Activated naive CD4-positive, alpha-beta T cell treated with Interleukin-2 at 50 U/mL for 16 hours (primary cell): ENCODE measurements at places on chromosomes 16 and 17.

GRCh38 chr17:8068736-8069586 is 18.6 kb downstream of the ALOX12B start:
- no peak for DNase-seq

DNA sequence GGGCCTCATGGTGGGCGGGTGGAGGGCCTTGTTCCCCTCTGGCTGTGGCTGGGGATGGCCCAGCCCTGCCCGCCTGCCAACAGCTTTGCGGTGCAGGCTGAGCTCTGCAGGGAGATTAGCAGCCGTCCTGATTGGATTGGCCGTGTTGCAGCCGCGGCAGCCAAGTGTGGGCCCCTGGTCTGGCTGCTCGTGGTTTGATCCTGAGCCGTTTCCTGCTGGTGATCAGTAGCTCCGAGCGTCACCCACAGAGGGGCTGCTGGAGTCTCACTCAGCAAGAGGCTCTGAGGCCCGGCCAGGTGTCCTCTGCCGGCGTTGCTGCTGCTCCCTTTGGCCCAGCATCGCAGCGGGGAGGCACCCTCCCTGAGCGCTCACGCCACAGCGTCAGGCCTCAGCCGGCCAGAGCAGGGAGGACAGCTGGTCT is 32.5 kb downstream of the BAIAP2 start:
- DNase-seq, result no peak

GRCh38 chr17:14098246-14098645 is 28.9 kb downstream of the COX10 start:
- no peak for DNase-seq

GRCh38 chr17:46833840-46834208 is 15.3 kb upstream of the WNT3 start:
- no peak for DNase-seq

GRCh38 chr16:75477680-75478473 is 13.4 kb upstream of the TMEM170A start:
- DNase-seq, result no peak

DNA sequence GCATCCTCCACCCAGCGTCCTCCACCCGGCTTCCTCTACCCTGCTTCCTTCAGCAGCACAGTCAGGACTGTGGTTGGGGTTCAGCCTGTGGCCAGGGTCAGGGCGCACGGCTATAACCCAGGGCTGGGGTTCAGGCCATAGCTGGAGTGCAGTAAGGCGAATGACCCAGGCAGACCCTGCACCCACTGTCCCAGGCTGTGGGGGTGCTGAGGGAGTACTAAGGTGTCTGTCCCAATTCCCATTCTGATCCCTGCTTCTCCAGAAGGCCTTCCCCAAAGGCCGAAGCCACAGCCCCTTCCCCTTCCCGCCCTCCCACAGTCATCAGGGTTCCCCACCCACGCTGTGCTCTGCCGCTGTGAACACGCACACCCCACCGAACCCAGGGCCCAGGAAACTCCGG is 12.4 kb downstream of the EMC6 start:
- DNase-seq, result no peak

DNA sequence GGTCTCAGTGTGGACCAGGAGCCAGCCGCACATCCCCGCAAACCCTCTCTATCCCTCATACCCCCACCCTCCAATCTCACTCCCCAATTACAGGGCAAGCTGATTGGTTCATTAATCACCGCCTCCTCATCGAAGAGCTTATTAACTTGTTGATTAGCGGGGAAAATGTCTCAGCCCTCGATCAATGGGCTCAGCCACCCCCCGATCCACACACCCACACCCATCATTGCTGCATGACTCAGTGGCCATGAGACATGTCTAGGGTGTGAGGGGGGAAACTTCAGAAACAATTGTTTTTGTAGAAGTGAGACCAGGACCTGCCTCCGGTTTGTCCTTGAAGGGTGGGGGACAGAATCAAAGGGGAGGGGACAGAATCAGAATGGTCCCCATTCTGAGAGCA is 2.5 kb upstream of the PYY start:
- DNase-seq, result no peak

DNA sequence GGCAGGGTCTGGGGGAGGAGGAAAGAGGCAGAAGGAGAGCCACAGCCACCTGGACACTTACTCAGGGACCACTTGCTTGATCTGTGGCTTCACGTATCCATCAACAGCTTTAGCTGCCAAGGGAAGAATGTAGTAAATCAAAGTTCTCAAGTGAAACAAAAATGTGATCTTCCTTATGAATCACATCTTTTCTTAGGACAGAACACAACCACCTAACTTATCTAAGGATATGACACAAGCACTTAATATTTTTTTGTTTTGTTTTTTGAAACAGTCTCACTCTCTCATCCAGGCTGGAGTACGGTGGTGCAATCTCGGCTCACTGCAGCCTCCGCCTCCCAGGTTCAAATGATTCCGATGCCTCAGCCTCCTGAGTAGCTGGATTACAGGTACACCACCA is 8.4 kb upstream of the GHDC start:
- DNase-seq, result no peak

GRCh38 chr16:80029761-80030481 is 429.4 kb upstream of the MAF start:
- DNase-seq, result no peak

DNA sequence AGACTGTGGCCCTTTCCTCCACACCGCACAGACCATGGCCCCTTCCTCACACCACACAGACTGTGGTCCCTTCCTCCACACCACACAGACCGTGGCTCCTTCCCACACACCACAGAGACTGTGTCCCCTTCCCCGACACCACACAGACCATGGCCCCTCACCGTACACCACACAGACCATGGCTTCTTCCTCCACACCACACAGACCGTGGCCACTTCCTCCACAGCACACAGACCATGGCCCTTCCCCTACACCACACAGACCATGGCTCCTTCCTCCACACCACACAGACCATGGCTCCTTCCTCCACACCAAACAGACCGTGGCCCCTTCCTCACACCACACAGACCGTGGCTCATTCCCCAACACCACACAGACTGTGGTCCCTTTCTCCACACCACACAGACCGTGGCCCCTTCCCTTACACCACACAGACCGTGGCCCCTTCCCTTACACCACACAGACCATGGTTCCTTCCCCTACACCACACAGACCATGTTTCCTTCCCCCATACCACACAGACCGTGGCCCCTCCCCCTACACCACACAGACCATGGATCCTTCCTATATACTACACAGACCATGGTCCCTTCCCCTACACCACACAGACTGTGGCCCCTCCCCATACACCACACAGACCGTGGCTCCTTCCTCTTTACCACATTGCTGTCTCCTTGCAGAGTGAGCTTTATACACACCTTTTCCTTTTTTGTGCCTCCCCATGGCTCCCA is 297.5 kb upstream of the FOXF1 start:
- DNase-seq, result no peak

DNA sequence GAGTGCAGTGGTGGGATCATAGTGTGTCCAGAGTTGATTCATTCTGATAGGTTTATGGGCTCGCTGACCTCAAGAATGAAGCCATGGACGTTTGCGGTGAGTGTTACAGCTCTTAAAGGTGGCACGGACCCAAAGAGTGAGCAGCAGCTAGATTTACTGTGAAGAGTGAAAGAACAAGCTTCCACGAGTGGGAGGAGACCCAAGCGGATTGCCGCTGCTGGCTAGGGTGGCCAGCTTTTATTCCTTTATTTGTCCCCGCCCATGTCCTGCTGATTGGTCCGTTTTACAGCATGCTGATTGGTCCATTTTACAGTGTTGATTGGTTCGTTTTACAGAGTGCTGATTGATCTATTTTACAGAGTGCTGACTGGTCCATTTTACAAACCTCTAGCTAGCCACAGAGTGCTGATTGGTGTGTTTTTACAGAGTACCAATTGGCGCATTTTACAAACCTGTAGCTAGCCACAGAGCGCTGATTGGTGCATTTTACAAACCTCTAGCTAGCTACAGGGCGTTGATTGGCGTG is 17.5 kb downstream of the CACNG4 start:
- DNase-seq, result no peak

- no peak for DNase-seq
These were observed 34.4 kb downstream of the HNF1B start for GRCh38 chr17:37710344-37710886.

DNA sequence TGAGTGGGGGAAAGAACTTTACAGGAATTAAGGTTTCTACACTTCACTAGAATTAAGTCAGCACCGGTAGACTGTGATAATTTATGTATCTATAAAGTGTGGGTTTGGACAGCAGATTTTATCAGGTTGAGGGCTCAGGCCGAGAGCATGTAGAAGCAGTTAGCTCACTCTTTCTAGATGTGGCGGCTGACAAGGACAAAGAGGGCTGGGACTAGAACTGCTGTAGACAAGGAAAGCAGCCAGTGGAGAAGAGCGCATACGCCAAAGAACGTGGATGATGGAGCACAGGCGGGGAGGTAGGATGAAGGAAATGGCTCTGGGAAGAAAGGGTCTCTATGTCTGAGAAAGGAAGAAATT is 504 bp upstream of the GOSR1 start:
- DNase-seq, result peak; percentile 25

DNA sequence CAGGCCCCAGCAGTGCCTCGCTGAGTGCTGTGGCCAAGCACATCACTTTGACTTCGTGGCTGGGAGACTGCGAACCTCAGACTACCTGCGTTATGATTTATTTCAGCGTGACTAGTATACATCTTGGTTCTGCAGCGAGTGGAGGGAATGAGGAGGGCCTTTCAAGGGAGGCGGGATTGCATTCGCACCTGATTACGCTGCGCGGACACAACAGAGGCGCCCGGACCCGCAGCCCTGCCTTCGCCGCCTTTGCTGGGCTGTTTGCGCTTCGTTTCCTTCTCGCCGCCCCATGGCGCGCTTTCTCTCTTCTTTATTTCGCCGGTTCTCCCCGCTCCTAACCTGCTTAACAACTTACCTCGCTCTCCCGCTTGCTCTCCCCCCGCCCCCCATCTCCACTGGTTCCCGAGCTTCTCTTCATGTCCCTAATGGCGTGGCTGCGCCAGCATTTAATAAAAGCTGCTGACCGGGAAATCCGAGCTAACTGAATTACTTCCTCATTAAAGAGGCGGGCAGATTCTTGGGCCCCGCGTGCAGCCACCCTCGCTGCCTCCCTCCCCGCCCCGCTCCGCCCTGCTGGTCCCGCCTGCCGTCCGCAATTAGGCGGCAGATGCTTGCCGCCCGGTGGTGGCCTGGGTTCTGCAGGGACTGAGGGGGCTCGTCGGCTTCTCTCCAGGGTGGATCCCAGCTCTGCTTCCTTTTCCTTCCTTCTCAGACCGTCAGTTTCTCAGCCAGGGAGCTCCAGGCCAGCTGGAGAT is 257.6 kb upstream of the SDK2 start:
- peak; percentile 6 for DNase-seq

DNA sequence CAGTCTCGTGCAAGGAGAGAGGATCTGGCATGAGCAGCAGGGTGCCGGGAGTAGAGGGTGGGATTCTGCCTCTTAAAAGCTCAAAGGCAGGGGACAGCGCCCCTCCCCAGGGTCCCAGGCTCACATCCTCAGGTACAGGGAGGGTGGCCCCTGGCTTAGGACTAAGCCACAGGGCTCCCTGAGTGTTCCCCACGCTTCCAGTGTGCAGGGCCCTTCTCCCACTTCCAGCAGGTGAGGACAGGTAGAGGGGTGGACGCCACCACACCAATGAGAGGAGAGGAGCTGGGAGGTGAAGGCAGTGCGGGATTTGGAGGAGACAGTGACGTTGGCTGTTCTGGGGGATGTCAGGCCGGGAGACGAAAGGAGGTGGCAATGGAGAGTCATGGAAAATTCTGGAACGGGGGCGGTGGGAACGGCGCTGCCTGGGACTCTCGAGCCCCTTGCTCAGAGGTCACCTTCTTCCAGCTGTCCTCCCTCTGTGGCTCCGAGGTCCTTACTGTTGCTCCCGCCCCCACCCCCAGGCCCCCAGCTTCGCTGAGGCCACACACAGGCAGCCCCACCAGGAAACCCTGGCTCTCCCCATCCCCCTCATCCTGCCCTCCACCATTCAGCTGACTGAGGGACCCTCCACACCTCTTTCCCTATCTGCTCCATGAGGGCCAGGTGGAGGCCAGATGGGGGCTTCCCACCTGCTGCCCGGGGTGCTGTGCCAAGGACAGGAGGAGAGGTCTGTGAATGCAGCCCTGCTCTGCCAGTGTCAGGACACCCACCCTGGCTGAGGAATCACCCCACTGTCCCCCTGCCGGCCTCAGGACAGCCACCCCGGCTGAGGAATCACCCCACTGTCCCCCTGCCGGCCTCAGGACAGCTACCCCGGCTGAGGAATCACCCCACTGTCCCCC is 57.7 kb upstream of the ACSF3 start:
- DNase-seq, result no peak

- DNase-seq, result no peak
These were observed 42.5 kb downstream of the YPEL2 start for GRCh38 chr17:59373882-59374495.

- no peak for DNase-seq
These were observed 42.1 kb upstream of the TOB1 start for GRCh38 chr17:50908140-50908859.

DNA sequence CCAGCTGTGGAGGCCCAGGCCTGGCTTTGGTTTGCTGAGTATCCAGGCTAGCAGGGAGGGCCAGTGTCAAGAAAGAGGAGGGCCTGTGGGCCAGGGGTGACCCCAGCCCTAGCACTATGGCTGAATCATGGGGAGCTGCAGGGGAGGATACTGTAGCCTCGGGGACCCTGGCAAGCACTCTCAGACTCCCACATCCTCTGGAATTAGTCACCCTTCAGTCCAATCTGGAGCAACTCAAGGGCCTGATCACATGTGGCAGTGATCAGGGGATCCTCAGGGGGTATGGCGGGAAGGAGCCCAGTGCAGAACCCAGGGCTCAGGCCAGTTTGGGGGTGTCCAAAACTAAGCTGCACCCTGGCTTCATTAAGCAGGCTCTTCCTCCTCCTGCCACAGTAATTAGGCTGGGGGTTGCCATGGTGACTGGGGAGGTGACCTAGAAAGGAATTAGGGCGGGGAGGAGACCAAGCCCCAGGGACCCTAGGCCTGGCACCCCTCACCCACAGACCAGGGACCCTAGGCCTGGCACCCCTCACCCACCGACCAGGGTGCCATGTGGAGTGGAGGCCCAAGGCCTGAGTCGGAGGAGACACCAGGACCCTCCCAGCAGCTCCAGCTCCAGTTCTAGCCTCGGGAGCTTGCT is 5.8 kb downstream of the NLGN2 start:
- DNase-seq, result no peak

DNA sequence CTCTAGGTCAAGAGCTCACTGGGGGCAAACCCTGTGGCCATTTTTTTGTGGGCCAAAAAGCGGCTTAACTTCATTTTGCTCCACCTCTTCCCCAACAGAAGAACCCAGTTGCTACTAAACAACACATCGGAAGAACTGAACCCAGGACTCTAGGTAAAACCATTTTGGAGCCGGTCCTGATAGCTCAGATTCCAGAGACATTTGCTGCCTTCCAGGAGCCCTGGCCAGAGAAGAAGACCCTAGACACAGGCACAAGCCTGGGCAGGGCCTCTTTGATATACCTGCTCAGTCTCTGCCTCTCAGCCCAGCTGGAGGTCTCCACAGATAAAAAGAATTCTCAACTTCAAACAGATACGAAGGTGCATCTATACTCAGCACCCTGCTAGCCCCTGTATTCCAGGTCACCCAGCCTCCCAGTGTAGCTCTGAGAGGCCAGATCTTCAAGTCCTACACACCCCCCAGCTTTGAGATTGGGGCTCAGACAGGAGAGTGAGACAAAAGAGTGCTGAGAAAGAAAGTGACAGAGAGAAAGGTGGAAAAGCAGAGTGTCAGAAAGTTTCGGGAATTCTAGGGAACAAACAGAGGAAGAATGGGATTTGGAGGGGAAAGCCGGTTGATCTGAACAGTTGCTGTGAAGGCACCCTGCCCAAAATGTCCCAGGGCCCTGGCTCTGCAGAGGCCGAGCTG is 6.6 kb upstream of the HOXB9 start:
- no peak for DNase-seq
